Skin of body (tissue), 3 donors: ENCODE measurements at places on chromosomes 2 and 18. TPM values are rescaled to one million over a fixed set of nuclear protein-coding genes. Genes with fewer than 3 reads are reported as not detected.

GRCh38 chr2:170923799-170924198 is 5.3 kb upstream of the GORASP2 start:
- no peak for DNase-seq

DNA sequence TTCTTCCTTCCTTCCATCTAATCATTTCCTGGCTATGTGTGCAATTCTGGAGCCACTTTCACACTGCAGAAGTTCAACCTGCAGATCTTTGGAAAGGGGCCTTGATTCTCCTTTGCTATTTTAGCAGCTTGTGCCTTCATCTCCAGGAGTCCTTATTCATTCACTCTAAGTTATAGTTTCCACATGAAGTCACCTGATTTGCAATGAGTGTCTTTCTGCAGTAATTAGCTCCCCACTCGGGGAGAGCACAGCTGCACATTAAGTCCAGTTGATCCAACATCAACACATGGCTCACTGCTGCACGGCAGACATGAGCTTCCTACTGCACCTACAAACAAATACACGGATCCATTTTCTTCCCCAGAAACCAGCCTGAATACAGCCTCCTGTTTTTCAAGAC is 323.1 kb upstream of the TNP1 start:
- no peak for DNase-seq

Gene FBLN7
- 4.0 TPM for total RNA-seq

Gene RAB27B
- total RNA-seq = 10.5 TPM

Gene GRB14
- total RNA-seq = 1.1 TPM

Gene CARF
- 12.3 TPM for total RNA-seq

Gene ATP5MC3
- 76.2 TPM for total RNA-seq

GRCh38 chr2:53150146-53150545 is 617.5 kb upstream of the CHAC2 start:
- DNase-seq = no peak

DNA sequence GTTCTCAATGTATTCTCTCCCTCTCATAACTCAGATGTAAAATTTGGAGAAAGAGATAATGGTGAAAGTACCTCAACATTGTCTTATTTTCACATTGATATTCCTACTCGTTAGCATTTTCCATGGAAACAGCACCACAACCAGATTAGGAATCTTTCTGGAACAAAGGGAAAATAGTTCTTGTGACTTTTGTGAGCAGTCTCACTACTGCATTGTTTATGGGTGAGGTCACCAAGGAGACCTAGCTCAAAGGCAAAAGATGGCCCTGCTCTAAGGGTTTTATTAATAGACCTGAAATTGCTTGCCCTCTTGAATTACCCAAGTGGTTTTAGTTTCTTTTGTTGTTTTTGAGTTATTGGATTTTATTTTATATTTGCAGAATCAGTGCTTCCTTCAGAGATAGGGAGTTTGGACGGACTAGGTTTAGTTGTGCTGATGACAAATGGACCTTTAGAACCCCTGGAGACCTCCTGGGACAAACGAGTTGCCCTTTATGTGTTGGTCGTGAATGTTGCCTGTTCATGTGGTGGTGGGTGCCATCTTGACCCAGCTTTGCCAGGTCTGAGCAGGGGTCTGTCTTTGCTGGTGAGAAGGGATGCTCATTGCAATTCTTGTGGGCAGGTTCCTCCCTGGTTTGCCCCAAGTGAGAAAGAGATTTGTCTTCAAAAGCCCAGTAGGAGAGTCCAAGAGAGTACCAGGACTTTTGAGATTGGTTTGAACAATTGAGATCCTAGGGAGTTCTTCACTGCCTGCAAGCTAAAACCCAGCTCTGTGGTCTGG is 58.1 kb downstream of the INPP4A start:
- no peak for DNase-seq

DNA sequence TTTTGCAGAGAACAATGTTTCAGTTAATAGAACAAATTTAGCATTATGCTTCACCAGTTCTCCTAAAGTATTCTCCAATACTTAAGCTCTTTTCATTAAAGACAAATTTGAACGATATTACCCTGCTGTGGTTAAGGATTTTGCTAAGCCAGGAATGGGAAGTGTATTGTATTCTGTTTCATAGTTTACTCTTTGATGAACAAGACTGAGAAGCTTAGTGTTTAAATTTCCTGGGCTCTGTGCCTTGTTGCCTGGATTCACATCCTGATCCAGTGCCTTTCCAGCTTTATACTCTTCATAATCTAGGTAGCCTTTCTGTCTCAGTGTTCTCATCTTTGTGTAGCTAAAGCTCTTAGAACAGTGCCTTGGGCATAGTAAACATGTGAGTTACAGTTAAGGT is 58.6 kb upstream of the GLS start:
- DNase-seq = no peak

GRCh38 chr18:34115409-34116081 is 109.2 kb downstream of the NOL4 start:
- DNase-seq = no peak

DNA sequence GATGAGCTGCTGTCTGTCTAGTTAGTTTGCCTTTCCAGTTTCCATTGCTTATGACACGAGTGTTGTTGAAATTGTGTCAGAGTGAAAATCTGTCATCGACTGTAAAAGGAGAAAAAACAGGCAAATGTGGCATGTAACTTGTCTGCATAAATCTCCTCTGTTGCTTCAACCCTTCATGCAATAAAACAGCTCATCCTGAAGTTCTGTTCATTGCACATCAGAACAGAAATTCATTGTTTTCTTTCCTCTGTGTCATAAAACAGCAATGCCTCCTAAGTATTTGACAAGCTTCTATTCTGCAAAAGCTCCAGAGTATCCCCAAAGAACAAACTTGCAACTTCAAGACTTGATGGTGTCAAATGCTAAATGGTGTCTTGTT is 432.1 kb downstream of the MEIS1 start:
- no peak for DNase-seq

- no peak for DNase-seq
Observed at GRCh38 chr2:136246086-136246669, 128.2 kb upstream of the CXCR4 start.

Gene MAB21L4
- 4.5 TPM for total RNA-seq

DNA sequence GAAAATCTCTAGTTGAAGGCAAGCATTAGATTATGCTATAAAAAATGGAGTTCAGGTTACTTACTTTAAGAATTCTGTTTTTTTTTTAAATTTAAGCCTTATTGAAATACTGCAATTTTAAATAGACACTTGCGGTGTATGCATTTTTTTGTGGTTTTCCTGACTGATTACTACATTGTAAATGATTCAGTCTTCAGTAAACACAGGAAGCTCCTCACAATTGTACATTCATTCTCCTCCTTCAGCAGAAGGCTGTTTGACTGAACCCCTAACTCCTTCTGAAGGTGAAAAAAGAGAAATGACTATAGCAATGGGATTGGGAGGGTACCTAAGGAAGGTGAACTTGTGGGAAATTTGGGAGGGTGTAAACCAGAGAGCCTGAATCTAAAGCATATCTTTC is 136.1 kb downstream of the GCA start:
- no peak for DNase-seq

GRCh38 chr2:109528811-109529501 is 84.8 kb downstream of the SEPTIN10 start:
- DNase-seq = no peak

- DNase-seq = no peak
Observed at GRCh38 chr18:8844721-8845148, 139.4 kb downstream of the MTCL1 start.

- no peak for DNase-seq
Observed at GRCh38 chr2:206260188-206261012, 14.1 kb upstream of the ZDBF2 start.

Gene GAREM1
- 11.6 TPM for total RNA-seq

GRCh38 chr2:157349949-157350515 is 24.4 kb upstream of the ERMN start:
- DNase-seq = no peak

Gene DYNAP
- 0.10 TPM for total RNA-seq

Gene MYO1B
- total RNA-seq = 150 TPM

DNA sequence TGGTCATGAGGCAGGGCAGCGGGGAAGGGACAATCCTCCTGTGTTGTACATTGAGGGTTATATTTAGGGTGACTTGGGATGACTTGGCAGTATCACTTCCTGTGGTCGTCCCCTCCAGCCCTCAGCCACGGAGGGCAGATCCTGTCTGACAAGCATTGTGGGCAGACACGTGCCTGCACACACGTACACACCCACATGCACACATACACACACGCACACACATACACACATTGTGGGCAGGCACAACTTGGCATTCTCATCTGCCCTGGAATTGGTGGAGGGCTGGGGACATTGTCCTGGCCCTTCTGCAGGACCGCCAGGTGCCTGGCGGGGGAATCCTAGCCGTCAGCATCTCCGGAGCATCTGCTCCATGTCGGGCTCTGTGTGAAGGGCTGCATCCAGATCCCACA is 47.6 kb downstream of the ODC1 start:
- peak; percentile 29 for DNase-seq

DNA sequence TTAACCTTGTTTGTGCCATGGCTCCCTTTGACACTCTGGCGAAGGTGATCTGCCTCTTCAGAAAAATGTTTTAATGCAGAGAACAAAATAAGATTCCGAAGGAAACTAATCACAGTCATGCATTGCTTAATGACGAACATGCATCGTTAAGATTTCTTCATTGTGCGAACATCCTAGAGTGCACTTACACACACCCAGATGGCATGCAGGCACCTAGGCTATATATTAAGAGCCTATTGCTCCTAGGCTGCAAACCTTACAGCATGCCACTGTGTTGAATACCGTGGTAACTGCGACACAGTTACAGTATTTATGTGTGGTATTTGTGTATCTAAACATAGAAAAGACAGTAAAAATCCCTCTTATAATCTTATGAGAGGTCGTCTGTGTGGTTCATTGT is 8.3 kb downstream of the ASAP2 start:
- no peak for DNase-seq

DNA sequence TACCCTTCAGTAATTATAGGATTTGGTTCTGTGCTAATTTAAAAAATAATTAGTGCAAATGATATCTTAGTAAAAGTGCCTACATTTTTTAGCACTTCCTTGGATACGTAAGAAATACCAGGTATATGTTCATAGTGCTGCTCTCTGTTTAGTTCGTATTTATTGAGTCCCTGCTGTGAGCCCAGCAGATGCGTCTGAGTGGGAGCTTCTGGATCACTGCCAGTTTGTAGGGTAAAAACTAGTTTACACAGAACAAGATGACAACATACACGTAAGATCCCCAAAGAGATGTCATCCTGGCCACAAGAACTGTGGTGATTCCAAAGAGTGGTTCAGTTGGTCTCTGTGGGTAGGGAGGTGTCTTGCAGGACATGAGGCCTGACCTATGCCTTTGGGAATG is 103.2 kb downstream of the CTIF start:
- no peak for DNase-seq

GRCh38 chr2:52608030-52608429 is 1159.6 kb upstream of the CHAC2 start:
- DNase-seq = no peak

Gene C2orf80
- not detected for total RNA-seq

- DNase-seq = no peak
Observed at GRCh38 chr2:65576861-65577601, 144.6 kb upstream of the SPRED2 start.

Gene DLX1
- 1.4 TPM for total RNA-seq
